ENCODE measurements at places on chromosomes 11 and 22. TPM values are rescaled to one million over a fixed set of nuclear protein-coding genes. Genes with fewer than 3 reads are reported as not detected.
A peak's percentile ranks its signal among the peaks of the same experiment; 100 is the strongest.

The KCNJ11 gene
- 39.4 TPM for total RNA-seq

The ALDH3B1 gene
- 18.4 TPM for total RNA-seq

The MS4A6A gene
- 5.9 TPM for total RNA-seq

The ENTHD1 gene
- total RNA-seq = not detected

The NPAS4 gene
- total RNA-seq = not detected

The FKBP2 gene
- 92.6 TPM for total RNA-seq

The APOBEC3A gene
- not detected for total RNA-seq

The ADORA2A gene
- total RNA-seq = 2.1 TPM

The C22orf31 gene
- total RNA-seq = not detected

The FZD4 gene
- 25.4 TPM for total RNA-seq

The PRRG4 gene
- 2.3 TPM for total RNA-seq

The AQP11 gene
- total RNA-seq = 1.6 TPM

The SCGB1A1 gene
- not detected for total RNA-seq

The UEVLD gene
- total RNA-seq = 5.6 TPM

The MUC5B gene
- total RNA-seq = 11.4 TPM

The KRTAP5-3 gene
- not detected for total RNA-seq

The ROBO4 gene
- total RNA-seq = 21.4 TPM

The LMNTD2 gene
- 12.9 TPM for total RNA-seq

The C11orf91 gene
- total RNA-seq = not detected

DNA sequence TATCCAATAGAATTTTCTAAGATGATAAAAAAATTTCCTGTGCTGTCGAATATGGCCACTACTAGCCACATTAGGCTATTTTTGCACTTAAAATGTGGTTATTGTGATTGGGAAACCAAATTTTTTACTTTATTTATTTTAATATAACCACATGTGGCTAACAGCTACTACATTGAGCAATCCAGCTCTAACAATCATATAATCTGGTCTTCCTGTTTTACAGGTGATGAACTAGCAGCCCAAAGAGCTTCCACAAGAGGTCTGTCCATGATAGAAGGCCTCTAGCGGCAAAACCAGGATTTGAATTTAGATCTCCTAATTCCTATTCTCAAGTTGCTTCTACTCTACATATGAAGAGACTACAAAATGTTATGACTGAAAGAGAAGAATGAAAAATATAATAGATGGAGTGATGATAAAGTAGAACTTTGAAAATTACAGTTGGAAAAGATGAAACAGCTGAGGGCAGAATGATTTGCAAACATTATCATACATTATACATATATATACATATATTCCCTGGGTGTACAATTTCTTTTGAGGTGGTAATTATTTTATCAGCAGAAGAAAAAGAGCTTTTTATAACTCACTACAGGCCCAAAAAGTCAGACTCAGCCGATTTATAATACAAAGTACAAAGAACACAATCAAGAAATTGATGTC, 363.5 kb upstream of the PITPNB start:
- DNase-seq = no peak

GRCh38 chr22:42228483-42228882, 42.0 kb downstream of the TCF20 start:
- peak; percentile 10 for DNase-seq

DNA sequence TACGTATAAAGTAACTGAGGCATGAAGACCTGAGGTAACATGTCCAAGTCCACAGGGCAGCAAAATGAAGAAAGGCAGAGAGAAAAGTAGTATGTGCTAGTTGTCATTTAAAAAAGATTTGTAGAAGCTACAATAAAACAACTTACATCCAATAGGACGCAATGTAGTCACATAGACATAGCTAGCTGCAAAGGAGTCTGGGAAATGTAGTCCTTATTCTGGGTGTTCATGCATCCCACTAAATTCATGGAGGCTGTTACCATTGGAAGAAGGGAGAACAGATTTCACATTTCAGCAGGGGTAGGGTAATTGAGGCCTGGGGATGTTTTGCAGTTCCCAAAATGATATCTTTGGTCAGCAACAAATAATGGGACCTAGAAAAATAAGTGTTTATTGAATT, 571.4 kb downstream of the MIAT start:
- DNase-seq = no peak

- no peak for DNase-seq
Observed at GRCh38 chr22:39410264-39410663, 10.7 kb downstream of the TAB1 start.

GRCh38 chr22:34015642-34016041, 95.4 kb upstream of the LARGE1 start:
- no peak for DNase-seq

DNA sequence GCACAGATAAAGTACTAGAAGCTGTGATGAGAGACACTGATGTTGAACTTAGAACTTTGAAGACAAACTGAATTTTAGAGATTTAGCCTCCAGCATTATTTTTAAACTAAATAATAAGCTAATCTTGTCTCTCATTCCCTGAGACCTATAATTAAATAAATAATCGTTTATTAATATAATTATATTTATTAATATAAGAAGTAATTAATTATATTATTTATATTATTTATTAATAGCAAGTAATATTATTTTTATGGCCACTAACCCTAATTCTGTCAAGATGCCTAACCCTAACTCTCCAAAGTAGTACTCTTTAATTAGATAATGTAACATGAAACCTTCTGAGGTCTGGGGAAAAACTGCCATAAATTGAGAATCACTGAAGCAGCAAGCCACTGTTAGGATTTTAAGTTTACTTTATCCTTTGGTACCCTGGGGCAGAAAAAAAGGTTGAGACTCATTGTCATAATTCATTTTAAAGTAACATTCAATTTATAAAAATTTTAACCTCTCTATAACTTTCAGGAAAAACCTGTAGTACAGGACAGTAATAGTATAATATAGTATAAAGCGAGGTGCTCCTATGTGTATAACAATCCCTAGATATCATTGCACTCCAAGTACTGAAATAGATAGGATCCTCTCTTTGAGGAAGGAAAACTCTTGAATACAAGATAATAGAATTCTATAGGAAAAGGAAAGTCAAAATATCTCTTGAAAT, 85.4 kb downstream of the TTC28 start:
- DNase-seq = no peak

GRCh38 chr22:39177456-39177775, 24.9 kb upstream of the CBX7 start:
- DNase-seq = no peak

GRCh38 chr11:117226388-117227385, 5.2 kb downstream of the PCSK7 start:
- peak; percentile 46 for DNase-seq

GRCh38 chr11:72985645-72986044, 156.5 kb downstream of the FCHSD2 start:
- DNase-seq = peak; percentile 21

- no peak for DNase-seq
Observed at GRCh38 chr22:23231471-23232093, 51.3 kb downstream of the BCR start.

DNA sequence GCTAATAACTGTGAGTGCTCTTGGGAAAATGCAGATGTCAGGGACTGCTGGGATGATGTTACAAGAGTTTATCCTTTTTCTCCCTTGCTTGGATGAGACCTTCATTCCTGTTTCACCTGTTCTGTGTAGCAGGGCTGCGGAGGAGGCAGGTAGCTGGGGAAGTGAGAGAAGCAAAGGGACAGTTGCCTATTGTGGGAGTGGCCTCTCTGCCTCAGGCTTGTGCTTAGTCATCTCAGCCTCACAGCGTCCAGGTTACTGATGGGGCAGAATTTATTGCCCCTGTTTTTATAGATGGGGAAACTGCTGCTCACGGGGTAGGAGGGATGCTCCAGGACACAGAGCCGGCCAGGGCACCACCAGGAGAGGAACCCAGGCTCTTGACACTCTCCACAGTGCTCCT, 1.7 kb downstream of the STX3 start:
- peak; percentile 45 for DNase-seq

DNA sequence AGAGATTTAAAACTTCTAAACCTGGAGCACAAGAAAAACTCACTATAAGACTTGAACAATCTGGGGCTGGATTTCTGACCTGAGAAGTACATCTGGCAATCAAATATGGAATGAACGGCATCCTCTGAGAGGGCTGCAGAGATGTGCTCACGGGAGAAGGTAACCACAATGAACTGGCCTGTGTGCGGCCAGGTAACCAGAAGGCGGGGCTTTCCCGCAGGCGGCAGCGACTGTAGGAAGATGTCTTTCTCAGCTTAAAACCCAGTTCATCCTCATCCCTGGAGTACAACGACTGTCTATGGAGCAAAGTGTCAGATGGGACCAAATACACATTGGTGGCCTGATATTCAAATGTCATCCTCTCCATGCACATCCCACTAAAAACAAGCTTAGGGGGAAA, 24.5 kb downstream of the MICAL3 start:
- peak; percentile 30 for DNase-seq

- DNase-seq = no peak
Observed at GRCh38 chr11:133041928-133042882, 490.1 kb downstream of the OPCML start.

GRCh38 chr11:849104-849824, 6.6 kb downstream of the TSPAN4 start:
- no peak for DNase-seq

DNA sequence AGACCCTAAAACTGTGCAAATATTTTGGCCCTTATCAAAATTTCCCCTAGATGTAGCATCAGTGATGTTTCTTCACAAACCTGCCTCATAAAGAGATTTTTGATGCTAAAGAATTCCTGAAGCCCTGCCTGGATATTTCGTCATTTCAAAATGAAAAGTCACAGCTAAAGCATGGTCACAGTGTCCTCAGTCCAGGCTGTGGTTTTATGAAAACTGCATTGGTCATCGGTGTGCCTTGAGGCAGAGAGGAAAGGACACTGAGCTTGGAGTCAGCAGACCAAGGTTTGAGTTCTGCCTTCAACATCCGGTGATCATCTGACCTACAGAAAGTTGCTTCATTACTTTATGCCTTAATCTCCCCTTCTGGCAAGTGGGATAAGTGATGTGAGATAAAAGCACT, 34.8 kb upstream of the ALKBH3 start:
- no peak for DNase-seq

GRCh38 chr11:130428316-130429119, at the start of gene ADAMTS8:
Gene ADAMTS8, minus strand, starts transcription at chr11:130428609. Its CDS starts 323 bp downstream, at chr11:130428286.
- DNase-seq = no peak

GRCh38 chr11:126186708-126187529, 24.5 kb downstream of the RPUSD4 start:
- no peak for DNase-seq

- no peak for DNase-seq
Observed at GRCh38 chr22:44213489-44214043, 32.8 kb downstream of the PARVG start.

- DNase-seq = no peak
Observed at GRCh38 chr11:100774859-100775258, 87.8 kb downstream of the ARHGAP42 start.

DNA sequence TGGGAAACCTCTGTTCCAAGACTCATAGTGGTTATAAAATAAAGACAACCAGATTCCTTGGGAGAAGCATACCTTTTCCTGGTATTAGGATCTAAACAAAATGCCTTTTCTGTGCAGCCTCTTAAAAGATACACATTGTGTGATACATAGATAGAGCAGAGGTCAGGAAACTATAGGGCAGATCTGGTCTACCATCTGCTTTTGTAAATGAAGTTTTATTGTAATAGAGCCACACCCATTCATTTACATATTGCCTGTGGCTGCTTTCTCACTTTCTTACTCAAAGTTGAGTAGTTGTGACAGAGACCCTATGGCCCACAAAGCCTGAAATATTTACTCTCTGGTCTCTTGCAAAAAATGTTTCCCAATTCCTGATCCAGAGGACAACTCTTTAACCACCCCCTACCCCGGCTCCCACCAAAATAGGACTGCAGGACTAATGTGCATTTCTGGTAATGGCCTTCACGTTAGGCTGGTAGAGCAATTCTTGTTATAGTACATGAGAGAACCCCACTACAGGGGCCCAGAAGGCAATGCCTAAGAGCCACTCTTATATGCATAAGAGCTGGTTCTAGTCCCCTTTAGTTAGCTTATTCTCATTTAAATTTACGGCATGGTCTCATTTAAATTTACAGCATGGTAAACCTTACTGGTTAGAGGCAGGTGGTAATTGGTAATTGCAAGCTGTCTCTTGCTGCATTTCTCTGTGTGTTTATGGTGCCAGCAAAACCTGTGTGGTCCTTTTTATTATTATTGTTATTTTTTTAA, 76.8 kb upstream of the YWHAH start:
- DNase-seq = no peak

- DNase-seq = no peak
Observed at GRCh38 chr22:27306771-27307170, 494.8 kb downstream of the MN1 start.

- DNase-seq = no peak
Observed at GRCh38 chr11:35281169-35281688, 138.1 kb downstream of the SLC1A2 start.

DNA sequence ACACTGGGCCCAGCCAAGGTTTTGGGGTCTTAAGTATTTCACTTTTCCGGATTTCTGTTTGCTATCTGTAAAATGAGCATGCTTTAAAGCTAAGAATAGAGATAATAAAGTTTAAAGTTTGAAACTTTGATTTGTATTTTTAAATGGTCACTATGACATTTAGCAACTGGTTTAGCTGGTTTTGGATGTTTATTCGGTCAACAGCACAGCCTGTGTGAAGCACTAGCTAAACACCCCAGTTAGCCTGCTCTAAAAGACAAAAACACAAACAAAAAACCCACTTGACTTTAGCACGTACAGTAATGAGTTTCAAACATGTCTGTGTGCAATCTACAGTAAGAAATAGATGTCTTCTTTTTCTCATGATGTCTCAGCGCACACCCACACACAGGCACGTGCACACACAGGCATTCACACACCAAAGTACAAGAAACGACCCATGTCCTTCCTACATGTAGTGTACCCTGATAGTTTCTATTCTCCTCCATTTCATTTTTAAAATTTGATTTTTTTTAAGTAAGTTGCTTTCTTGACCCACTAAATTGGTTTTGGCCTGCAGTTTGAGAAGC, 29.4 kb downstream of the SLC1A2 start:
- no peak for DNase-seq

- no peak for DNase-seq
Observed at GRCh38 chr11:44899959-44900358, 50.7 kb downstream of the TP53I11 start.

DNA sequence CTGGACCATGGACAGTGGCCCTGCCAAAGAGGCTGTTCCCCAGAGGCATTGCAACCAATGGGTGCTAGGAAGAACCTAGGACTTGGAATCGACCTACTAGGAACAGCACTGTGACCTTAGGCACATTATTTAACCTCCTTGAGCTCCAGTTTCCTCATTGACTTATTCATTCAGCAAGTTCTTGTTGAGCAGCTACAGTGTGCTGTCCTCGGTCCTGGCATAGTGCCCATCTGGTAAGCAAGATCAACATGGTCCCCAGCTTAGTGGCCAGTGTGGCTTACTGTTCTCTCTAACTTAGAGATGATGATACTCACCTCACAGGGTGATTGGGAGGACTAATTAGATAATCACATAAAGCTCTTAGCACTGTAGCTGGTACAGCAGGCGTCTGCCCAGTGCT, 8.2 kb downstream of the ABCG4 start:
- no peak for DNase-seq
